ENCODE measurements at places on chromosomes 7 and 10.

GRCh38 chr10:110893559-110894179 lies 21.9 kb downstream of the PDCD4 start:
- peak; percentile 39 for DNase-seq

GRCh38 chr10:92696606-92697383 lies 7.0 kb downstream of the HHEX start:
- no peak for DNase-seq

DNA sequence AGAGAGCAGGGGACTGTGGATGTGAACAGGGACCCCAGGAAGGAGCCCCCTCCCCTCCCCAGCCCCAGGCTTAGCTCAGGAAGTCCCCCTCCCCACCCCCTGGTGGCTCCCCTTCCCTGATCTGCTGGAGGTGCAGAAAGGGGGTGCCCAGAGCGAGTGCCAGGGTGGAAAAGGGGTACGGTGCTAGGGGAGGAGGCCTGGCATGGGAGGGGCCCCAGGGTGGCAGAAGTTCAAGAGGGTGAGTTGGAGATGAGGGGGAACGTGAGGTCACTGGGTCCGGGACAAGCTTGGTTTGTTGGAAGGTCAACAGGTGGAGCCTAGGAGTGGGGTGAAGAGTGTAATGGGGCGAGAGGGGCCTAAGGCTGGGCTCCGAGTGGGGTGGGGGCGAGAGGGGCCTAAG lies 21.5 kb upstream of the TBL2 start:
- no peak for DNase-seq

DNA sequence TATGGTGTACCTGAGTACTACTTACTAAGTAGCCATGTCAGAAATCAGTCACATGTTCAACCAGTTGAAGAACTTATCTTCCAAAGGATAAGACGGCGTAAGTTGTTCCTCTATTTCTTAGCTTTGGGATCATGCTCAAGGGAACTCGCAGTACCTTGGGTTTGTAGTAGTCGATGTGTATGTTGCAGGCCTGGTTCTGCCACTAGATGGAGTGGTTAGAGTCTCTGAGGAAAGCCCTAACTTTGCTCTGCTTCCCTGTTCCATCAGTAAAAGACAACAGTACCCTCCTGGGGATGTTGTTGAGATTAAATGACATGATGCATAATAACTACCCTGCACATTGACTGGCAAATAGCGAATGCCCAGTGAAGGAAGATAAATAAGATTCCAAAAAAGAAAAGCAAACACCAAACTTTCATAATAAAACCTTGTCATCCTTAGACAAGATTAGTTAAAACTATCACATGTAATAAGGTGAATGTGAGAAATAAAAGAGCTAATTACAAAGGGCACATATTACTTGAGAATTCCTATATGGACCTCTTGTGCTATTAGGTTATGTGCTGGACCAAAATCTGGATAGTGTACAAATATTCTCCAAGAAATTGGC lies 165.9 kb downstream of the ABCA13 start:
- peak; percentile 12 for DNase-seq

GRCh38 chr7:116511552-116512519 lies 12.3 kb downstream of the CAV2 start:
- peak; percentile 14 for DNase-seq

GRCh38 chr10:62764011-62764410 lies 40.5 kb upstream of the ADO start:
- DNase-seq: no peak

- DNase-seq: no peak
Observed at GRCh38 chr10:74976565-74976964, 134.9 kb upstream of the SAMD8 start.

GRCh38 chr10:54120806-54121205 lies 680.2 kb downstream of the PCDH15 start:
- no peak for DNase-seq

DNA sequence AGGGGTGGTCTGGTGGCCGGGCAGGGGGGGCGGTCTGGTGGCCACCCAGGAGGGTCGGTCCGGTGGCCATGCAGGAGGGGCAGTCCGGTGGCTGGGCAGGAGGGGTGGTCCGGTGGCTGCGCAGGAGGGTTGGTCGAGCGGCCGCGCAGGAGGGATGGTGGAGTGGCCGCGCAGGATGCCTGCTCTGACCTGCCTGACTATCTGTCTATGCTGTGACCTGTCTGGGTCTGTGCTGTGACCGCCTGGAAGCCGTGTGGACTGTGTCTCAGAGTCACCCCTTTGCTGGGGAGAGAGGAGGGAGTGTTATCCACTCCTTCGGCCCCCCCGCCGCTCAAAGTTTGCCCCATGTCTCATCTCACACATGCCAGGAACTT lies 113.2 kb downstream of the ACTR3B start:
- no peak for DNase-seq

DNA sequence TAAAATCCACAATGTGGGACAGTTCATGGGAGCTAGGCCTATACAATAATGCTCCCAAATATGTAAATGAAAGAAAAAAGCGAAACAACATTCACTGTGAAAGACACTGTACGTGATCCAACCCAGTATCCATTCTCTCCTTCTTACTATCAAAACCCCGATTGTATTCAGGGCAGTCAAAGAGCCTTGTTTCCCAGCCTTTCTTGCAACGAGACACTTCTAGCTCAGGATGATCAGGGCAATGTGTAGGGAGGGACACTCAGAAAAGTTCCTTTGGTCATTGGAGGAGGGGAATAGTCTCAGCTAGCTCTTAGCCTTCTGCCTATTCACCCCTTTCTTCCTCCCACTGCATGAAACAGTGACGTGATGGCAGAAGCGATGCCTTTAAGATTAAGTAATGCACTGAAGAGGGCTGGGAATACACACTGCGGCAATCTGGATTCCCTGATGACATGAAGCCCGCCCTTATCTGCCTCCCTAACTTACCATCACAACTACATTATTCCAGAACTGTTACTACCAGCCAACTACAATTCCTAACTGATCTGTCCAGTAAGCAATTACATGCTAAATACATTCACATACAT lies 27.3 kb downstream of the UBE2H start:
- DNase-seq: no peak

DNA sequence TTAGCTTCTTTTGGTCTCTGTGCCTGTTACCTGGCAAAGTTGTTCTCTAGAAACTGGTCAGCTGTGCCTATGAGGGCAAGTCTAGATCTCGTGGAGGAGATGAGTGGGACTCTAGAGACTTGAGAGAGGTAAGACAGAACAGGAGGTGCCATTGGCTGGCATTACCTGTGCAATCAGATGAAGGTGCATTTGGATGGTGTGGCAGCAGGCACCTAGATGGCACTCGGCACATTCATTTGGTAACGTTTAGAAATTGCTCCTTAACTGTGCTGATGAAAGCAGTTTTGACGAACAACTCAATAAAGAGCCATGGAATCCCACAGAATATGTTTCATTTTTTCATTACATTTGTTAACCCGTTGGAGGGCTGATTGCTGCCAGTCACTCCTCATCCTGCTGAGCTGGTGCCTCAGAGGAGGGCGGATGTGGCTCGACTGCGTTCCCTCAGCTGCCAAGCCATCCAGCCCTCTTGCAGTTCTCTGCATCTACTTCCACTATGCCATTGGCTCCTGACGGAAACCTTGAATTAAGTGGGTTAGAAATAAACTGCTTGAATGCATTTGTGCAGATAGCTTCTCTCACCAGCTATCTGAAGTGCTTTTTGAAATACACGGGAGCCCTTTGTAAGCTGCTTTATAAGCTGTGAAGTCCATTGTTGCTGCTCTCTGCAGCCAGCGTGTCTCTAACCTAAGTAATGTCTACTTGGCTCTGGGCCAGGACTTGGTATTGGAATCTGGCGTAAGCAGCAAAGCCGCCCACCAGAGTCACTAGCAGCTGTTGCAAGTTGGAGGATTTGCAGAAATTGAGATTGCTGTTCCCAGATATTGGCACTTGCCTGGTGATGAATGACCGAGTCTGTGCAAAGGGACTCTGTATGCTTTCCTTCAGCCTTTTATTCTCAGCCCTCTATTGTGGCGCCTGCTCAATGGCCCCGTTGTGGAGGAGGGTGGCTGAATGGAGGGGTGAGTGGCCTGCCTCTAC lies 87.4 kb downstream of the LRRC4 start:
- no peak for DNase-seq

DNA sequence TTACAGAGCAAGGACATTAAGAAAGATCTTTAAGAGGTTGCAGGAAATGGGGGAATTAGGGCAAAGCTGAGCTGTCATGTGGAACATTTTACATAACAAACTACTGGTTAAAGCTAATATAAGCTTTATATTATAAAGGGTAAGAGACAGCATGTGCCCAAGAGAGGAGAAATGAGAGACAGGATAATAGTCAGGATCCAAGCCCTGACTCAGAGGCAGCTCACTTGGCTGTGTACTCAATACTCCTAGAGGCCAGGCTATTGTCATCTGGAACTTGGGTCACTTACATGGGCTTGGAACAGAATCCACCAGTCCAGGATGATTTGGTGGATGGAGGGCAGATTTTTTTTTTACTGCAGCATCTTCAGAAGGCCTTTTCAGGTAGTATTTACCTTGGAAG lies 418.6 kb upstream of the ZMIZ1 start:
- DNase-seq: no peak

GRCh38 chr7:41275255-41275654 lies 427.6 kb downstream of the INHBA start:
- no peak for DNase-seq

DNA sequence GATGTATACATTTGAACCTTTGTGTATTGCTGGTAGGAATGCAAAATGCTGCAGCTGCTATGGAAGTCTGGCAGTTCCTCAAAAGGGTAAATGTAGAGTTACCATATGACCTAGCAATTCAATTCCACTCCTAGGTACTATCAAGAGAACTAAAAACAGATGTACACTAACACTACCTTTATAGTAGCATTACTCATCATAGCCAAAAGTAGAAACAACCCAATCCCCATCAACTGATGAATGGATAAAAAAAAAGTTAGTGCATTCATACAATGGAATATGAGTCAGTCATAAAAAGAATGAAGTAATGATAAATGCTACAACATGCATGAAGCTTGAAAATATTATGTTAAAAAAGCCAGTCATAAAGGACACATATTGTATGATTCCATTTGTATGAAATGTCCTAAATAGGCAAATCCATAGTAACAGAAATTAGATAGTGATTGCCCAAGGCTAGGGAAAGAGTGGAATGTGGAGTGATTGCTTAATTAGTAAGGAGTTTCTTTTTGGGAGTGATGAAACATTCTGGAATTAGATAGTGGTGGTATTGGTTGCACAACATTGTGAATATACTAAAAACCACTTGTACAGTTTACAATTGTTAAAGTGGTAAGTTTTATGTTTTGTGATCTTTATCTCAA lies 96.4 kb upstream of the AOAH start:
- no peak for DNase-seq

GRCh38 chr10:75211007-75211691 lies 553 bp downstream of the VDAC2 start:
- DNase-seq: no peak

DNA sequence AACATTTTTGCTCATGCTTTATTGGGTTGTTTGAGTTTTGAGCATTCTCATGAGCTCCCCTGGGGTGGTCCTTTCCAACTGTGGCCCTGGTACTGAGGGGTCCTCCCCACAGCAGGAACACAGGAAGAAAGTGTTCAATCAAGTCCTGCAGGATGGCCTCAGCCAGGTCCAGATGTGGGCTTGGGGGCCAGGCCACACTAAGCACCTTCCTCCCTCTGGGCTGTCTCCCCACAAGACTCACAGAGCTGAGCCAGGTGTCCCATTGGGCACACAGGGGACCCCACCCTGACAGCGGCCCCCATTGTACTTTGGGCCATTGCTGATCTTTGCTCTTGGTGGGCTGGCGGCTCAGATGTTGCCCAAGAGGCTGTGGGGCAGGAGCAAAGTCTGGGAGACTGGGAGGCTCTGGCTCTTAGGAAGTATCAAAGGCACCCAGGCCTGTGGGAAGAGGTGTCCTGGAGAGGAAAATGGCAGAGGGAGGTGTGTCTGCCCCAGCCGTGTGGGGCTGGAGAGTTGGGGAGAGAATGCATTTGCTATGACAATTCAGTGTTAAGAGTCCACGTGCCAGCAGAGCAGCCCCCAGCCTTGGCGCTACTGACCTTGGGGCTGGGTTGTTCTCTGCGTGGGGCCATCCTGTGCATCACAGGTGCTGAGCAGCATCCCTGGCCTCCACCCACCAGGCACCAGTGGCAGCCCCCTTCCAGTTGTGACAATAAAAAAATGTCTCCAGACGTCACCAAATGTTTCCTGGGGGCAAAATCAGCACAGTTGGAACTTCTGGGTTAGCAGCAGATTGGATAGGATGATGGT lies 17.8 kb downstream of the SCART1 start:
- no peak for DNase-seq

- DNase-seq: no peak
Observed at GRCh38 chr7:50400114-50400513, 50.0 kb downstream of the FIGNL1 start.

DNA sequence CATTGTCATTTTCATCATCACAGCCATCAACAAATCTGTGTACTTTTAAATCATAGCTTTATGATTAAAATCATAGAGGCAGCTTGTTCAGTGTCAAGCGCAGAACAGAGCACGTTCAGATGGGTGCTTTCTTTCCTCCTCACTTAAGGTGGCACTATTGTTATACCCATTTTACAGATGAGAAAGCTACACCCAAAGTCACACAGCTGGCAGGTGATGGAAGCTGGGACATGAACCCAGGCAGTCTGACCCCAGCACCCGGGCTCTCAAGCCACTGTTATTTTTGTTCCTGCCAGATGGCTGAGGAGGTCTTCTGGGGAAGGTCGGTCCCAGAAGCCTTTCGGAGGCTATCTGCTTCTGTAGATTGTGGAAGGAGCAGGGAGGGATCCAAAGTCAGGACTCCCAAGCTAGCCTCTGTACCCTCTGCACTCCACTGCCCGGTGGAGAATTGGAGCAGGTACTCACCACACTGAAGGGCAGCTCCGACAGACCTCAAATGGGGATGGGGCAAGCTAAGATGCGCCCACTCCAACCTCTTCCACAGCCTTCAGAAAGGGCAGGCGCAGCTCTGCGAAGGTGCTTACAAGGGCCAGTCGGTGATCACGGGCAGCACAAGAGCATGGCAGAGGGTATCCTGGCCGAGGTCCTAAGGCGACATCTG lies 610 bp downstream of the AVPI1 start:
- no peak for DNase-seq

DNA sequence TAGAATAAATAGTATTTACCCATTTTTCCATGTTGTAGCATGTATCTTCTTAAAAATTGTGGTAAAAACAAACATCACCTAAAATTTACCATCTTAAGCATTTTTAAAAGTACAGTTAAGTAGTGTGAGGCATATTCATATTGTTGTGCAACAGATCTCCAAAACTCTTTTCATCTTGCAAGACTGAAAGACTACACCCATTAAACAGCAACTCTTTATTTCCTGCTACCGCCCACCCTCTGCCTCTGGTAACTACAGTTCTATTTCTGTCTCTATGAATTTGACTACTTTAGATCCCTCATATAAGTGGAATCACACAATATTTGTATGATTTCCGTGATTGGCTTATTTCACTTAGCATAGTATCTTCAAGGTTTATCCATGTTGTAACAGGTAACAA lies 40.0 kb upstream of the AGBL3 start:
- no peak for DNase-seq

GRCh38 chr7:139940866-139941265 lies 111.8 kb downstream of the TBXAS1 start:
- DNase-seq: no peak

- DNase-seq: no peak
Observed at GRCh38 chr10:24277771-24278170, 68.8 kb downstream of the KIAA1217 start.

GRCh38 chr7:1241603-1242255 lies 9.1 kb downstream of the UNCX start:
- no peak for DNase-seq

GRCh38 chr10:90884431-90884830 lies 12.7 kb downstream of the RPP30 start:
- DNase-seq: no peak

- DNase-seq: no peak
Observed at GRCh38 chr7:149014309-149014708, 14.0 kb downstream of the PDIA4 start.

- no peak for DNase-seq
Observed at GRCh38 chr7:112781558-112781957, 8.6 kb downstream of the TMEM168 start.

All from Jurkat, Clone E6-1 (cell line).